ENCODE measurements at places on chromosomes 3 and 15.

GRCh38 chr3:122629763-122630162 lies 50.9 kb upstream of the PARP14 start:
- DNase-seq, result no peak

DNA sequence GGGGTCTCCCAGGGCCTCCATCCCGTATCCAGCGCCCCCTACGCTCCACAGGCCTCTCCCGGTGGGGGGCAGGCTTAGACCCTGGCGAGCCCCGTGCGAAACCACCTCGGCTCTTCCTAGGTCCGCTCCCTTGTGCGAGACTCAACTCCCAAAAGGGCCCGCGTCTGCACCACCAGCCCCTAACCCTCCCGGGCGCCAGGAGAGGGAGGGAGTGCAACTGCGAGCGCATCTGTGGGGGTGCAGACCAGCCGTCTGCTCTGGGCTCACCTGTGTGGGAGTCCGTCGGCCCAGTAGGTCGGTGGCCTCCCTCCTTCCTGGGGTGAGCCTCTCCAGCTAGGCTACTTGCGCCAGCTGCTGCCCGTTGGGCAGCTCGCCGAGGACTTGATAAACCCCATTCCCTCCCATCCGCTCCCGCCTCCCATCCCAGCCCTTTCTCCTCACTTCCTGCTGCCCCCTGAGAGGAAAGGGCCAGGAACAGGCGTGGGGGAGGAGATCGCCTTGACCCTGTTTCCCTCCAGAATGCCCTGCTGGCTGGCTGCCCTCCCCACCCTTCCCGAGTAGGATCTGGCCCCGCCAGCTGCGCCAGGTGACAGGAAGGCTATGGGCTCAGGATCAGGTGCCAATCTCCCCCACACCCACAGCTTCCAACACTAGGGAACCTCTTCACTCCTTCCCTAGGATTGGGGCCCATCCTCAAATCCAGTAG lies at the start of gene HYAL2:
HYAL2 (minus strand) TSS at position 360 of the 706 bp plus-strand sequence. CDS start 2,256 bp downstream, outside the sequence.
- DNase-seq, result no peak

- DNase-seq, result no peak
These were observed 66.8 kb upstream of the PTX3 start for GRCh38 chr3:157369727-157370421.

- peak; percentile 38 for DNase-seq
These were observed 25.3 kb downstream of the EXOG start for GRCh38 chr3:38521391-38521987.

DNA sequence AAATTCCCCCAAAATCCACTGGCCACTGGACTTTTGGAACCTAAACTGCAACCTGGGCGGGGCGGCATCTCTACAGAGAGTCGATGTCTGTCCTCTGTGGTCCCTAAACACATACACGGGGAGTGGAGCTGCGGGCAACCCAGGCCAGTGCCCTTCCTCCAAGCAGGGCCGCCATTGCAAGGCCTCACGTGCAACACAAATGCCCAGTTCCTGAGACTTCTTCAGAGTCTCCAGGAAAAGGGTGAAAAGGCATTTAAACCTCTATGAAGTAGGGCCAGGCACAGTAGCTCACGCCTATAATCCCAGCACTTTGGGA lies 4.9 kb downstream of the MUC4 start:
- no peak for DNase-seq

DNA sequence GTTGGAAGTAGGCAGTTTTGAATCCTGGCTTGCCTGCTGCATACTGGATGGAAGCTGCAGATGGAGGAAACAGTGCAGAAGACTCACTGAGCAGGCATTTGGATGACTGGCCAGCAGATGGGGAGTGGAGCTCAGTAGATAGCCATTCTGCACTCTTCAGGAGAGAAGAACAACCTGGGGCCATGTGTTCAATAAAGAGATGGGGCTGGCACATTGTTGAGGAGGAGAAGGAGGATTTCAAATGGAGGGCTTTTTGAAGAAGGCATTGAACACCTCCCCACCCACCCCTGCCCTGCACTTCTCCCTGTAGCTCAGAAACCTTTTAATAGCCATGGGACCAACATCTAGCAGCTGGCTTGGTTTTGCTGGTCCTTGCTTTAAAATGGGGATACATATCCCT lies 109.8 kb downstream of the CACNA1D start:
- DNase-seq, result no peak

DNA sequence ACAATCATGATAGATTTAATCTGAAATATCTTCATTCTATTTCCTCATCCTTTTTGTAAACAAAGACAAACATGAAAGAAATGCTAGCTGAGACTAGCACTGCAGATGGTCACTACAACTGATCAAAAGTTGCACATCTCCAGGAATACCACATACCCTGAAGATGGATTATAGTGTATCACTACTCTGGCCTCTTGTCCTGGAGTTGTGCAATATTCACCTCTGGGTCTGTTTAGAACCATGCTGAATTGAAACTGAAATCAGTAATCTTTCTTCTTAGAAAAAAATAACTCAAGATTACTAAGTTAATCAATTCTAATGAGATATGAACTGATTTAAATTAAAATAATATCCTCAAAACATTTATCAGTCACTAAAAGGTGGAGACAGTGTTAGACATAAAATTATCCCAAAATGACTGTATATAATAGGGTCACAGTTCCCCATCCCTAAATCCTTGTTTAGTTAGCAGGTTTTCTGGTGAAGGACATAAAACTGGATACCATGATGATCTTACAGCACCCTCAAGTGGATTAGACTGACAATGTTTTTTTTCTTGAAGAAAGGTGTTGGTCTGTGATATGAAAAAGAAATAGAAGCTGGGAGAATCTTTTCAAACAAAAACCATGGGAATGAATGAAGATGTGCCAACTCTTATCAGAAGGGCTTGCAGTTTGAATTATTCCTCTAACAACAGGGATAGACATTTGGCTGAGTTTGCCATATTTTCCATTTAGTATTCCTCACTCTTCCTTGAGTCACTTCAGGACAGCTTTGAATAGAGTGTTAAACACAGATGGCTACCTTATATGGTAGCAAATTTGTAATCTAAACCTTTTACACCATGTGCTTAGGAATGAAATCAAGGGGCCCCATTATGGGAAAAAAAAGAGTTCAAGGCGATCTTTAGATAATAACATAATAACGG lies 7.1 kb upstream of the TTC14 start:
- no peak for DNase-seq

DNA sequence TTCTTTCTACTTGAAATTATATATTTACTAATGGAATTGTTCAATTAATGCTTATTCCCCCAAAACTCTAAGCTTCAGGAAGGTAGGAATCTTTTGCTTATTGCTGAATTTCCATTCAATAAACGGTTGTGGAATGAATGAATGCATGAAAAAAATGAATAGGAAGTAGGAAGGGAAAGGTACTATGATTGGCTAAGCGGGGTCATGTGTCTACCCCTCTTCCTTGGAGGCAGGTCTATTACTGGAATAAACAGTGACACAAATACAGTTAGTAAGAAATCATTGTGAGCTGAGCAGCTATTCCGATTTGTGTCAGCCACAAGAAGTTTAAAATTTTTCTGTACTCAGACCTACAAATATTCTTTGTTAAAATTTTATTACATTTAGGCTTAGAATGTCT lies 10.5 kb upstream of the TRA2B start:
- DNase-seq, result no peak

DNA sequence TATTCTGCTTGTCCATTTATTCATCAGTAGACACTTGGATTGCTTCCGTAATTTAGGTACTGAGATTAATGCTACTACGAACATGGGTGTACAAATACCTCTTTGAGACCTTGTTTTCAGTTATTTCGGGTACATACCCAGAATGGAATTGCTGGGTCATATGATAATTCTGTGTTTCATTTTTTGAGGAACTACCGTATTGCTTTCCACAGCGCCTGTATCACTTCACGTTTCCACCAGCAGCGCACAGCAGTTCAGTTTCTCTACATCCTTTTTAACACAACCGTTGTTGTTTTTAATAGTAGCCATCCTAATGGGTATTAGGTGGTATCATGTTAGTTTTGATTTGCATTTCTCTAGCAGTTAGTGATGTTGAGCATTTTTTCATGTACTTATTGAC lies 9.5 kb downstream of the PAK2 start:
- DNase-seq, result no peak

GRCh38 chr15:51806123-51806522 lies 23.3 kb upstream of the TMOD3 start:
- DNase-seq, result no peak

GRCh38 chr3:191387441-191388077 lies 57.2 kb upstream of the UTS2B start:
- DNase-seq, result no peak

- no peak for DNase-seq
These were observed 10.6 kb downstream of the LSG1 start for GRCh38 chr3:194661374-194661773.

GRCh38 chr3:193859195-193859594 lies 266.2 kb downstream of the OPA1 start:
- DNase-seq, result no peak

- no peak for DNase-seq
These were observed 156.3 kb downstream of the HCN4 start for GRCh38 chr15:73212424-73212823.

GRCh38 chr3:155981669-155982068 lies 111.2 kb downstream of the GMPS start:
- DNase-seq, result no peak

DNA sequence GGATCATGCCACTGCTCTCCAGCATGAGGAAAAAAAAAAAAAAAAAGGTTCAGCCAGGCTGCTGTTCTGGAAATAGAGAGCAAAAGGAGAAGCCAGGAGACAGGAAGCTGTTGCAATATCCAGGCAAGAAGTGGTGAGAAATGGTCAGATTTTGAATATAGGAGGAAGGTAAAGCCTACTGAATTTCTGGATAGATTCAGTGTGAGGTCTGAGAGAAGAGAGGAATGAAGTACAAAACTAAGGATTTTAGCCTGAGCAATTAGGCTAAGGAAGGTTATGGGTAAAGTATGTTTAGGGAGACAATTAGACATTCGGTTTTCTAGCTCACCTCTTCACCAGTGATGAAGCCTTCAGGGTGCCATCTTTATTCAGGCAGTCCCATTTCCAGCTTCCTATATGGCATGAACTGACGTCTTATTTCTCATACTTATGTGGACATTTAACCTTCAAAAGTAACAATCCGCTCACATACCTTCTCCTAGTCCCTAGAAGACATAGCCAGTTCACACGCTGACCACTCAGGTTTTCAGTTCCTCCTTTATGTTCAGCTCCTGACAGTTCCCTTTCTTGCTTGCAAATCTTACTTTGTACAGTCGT lies 57.2 kb downstream of the KIF9 start:
- DNase-seq, result peak; percentile 66

DNA sequence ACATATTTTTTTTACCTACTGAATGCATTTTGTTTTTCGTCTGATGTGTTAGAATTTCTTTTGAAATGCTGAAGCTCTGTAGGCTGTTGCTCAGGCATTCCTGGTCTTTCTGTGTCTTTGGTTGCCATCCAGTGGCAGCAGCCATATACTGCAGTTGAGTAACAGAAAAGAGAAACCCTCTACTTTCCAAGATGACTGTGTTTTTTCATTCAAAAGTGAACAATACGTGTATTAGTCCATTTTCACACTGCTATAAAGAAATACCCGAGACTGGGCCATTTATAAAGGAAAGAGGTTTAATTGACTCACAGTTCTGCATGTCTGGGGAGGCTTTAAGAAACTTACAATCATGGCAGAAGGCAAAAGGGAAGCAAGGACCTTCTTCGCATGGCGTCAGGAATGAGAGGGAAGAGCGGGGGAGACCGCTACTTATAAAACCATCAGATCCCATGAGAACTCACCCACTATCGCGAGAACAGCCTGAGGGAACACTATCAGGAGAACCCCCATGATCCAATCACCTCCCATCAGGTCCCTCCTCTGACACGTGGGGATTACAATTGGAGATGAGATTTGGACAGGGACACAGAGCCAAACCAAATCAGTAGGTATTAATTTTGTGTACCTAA lies 4.7 kb upstream of the GOLGA8B start:
- DNase-seq, result no peak

GRCh38 chr3:152591515-152591914 lies 243.4 kb upstream of the P2RY1 start:
- no peak for DNase-seq

- DNase-seq, result no peak
These were observed 40.0 kb downstream of the MYO9A start for GRCh38 chr15:72077950-72078349.

DNA sequence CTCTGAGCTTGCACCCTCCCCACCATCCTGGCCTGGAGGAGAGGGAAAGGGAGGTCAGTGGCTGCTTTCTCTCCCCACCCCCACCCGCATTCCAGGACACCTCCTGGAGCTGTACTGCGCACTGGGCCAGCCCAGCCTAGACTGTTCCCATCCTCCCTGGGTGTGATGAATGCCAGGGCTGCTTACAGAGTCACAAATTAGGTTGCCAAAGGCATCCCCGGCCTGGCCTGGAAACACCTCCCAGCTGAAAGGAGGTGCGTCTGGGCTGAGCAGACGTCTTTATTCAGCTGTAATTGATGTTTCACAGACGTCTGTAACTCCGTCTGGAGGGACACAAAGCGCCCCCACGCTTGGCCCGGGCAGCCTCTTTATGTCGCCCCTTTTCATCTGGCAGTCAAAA lies 47.6 kb downstream of the RHCG start:
- no peak for DNase-seq

GRCh38 chr15:64813075-64813474 lies 12.4 kb downstream of the PIF1 start:
- peak; percentile 35 for DNase-seq

GRCh38 chr3:123112232-123112631 lies 45.4 kb downstream of the PDIA5 start:
- DNase-seq, result no peak

DNA sequence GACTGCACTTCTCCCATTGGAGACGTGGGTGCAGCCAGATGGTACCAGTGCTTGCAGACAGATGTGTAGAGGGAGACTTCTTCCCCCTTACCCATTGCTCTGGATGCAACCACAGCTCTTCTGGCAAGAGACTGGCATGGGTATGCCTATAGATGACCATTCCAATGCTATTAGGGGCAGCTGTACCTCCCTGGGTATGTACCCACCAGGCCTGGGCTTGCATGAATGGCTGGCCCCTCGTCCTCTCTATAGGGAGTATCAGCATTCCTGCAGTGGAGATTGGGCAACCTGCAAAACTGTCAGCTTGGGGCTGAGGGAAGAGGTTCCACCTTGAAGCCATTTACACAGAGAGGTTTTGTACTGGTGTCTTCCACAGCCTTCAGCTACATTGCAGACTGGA lies 57.6 kb upstream of the FXR1 start:
- DNase-seq, result no peak

DNA sequence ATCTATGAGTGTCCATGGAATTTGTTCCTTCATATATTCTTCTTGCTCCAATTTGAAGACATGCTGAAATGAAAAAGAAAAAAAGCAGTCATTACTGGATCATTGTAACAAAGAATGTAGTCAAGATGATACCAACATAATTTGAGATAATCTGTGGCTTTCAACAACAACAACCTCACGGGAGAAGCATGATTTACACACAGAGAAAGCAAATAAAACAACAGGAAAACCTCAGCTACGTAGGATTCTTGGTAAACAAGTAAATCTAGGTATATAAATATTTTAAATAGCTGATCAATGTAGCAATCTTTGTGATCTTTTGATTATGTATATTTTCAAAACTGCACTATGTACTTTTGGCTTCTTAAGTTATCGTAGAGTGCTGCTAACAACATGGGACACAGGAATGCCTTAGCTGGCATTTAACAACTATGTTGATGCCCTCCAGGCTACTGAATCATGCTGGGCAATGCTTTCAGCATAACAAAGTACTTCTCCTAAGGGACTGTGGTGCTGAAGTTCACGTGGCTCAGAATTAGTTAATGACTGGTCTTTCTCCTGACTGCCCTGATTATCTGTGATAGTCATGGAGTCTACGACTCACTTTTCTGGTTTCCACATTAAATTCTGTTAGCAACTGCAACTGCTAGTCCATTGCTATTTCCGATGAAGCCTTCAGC lies 96.5 kb upstream of the MYO5C start:
- no peak for DNase-seq

Measured in GM12864 (cell line).